SW480 (cell line): ENCODE measurements at places on chromosomes 2 and 18.

GRCh38 chr2:132270255-132270654 lies 108.5 kb upstream of the ANKRD30BL start:
- no peak for DNase-seq

GRCh38 chr2:107582487-107582886 lies 244.2 kb upstream of the RGPD4 start:
- no peak for DNase-seq

GRCh38 chr2:241244368-241244767 lies 55.9 kb downstream of the ANO7 start:
- DNase-seq, result no peak

GRCh38 chr2:32011485-32011960 lies 715 bp upstream of the MEMO1 start:
- DNase-seq, result no peak

- no peak for DNase-seq
These were observed 20.8 kb upstream of the C2orf42 start for GRCh38 chr2:70211595-70211994.

DNA sequence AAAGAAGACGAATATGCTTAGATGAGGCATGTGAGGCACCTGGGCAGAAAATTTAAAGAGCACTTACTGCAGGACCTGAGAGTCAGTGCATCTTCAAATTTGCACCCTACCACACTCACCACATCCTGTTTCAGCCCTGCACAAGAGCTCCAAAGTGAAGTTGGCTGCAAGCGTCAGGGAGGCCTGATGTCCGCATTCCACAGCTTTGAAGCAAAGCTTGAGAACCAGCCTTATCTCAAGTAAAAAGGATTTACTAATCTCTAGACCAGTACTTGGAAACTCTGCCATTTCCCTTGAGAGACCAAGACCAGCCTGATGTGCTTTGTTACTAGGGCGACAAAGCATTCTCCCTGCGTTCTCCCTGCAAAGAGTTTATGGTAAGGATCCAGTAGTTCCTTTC lies 3.4 kb upstream of the ASNSD1 start:
- no peak for DNase-seq

GRCh38 chr2:16191431-16192200 lies 251.3 kb downstream of the MYCN start:
- DNase-seq, result no peak

DNA sequence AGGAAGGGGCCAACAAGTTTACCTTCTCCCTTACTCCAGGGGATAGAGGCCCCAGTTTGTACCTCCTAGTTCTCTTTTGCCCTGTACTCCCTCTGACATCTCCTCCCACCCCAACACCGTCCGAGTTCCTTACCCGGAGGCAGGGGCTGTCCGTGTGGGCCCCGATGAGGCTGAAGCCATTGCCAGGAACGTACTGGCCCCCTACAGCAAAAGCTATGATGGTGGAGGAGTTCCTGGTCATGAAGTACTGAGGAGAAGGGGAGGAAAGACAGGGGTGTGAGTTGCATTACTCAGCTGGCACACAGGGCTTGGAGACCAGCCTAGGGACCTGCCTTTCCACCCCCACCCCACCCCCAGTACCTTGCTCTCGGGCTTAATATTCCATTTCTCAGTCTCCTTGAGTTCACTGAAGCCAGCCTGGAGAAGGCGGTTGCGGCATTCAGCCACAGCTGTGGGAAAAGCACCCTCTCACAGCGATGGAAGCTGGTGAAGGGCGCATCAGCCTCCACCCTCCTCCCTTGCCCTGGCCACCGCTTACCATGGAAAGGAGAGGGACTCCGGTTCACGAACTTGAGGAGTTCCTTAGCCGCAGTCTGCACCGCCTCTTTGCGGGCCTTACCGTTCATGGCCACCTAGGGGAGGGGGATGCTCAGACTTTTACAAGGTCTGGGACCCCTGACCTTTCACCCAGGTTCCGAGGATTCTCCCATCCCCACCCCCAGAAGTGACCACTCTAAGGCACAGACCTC lies 1.0 kb downstream of the DNPEP start:
- DNase-seq, result no peak

- no peak for DNase-seq
These were observed 372.8 kb upstream of the RAB6C start for GRCh38 chr2:129606496-129607270.

- no peak for DNase-seq
These were observed 81.2 kb downstream of the NEDD4L start for GRCh38 chr18:58125183-58125582.

DNA sequence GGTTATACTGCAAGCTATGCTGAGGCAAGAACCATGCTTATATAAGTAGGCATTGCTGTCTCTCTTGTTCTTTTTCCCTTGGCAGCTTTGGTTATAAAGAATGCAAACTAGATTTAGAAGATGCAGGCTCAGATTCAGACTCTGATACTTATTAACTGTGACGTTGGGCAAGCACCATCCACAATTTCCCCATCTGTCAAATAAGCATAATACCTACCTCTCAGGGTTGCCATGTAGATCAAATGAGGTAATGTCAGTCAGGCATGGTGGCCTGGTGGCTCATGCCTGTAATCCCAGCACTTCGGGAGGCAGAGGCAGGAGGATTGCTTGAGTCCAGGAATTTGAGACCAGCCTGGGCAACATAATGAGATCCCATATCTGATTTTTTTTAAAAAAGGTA lies 21.7 kb downstream of the ITGAV start:
- DNase-seq, result no peak

DNA sequence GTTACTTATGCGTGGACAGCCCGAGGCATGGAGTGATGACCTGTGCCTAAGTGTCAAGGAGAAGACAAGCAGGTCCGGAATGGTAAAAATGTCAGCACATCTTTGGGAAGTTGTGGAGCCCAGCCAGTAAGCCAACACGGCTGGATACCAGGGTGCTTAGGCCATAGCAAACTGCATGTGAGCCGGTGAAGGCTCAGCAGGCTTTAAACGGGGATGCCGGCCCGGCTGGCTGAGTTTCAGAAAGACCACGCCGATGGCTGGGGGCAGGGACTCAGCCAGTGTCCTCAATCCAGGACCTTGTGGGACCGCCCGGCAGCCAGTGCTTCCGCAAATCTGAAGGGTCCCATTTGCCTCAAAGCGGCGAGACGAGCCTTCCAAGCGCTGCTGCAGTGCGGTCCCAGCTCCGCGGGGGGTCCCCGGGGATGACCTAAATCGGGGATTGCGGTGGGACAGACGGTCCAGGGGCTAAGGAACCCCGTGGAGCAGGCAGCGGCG lies 946 bp upstream of the AGAP1 start:
- no peak for DNase-seq

GRCh38 chr2:112194482-112194881 lies 56.3 kb downstream of the FBLN7 start:
- DNase-seq, result no peak

GRCh38 chr2:109659396-109660045 lies 45.4 kb downstream of the SOWAHC start:
- DNase-seq, result no peak

DNA sequence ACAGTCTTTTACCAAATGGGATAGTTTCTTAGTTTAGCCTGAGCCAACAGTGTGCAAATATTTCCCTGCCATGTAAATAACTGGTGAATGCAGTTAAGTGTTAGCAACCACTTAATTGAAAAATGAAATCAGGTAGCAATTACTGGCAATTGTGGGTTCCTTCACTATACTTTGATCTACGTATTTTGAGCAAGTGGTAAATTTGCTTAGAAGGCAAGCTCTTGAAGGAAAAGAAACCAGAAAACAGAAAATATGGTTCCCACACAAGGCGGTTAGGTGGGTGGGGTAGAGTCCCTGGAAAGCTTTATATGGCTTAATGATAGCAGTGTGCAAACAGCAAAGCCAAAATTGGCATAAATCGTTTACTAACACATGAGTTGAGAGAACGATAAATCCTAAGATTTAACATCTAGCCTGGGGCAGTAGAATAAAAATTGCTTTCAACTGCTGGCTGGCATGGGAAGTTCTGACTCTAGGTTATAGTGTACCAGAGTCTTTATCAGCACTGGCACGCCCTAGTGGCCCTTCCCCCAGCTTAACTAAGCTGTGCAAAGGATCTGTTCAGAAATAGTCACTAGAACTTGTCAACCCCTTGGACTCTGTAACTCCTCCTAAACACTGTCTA lies 17.0 kb downstream of the SLC9A2 start:
- no peak for DNase-seq

DNA sequence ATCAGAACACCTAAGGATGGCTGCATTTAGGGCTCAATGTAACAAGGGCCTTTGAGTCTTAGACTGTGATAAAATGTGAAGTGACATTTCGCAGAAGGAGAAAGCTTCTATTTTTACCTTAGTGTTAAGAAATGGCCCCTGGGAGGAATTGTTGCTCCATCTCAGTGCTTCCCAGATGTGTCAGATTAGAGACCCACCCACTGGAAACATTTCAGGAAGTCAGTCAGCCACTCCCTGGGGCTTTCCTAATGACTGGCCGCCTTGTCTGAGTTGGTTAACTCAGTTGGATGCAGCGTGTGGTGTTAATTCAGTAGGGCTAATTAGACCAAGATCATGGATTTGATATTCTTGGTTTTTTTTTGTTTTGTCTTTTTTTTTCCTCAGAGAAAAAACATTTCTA lies 355.9 kb downstream of the PIK3C3 start:
- DNase-seq, result peak; percentile 17

DNA sequence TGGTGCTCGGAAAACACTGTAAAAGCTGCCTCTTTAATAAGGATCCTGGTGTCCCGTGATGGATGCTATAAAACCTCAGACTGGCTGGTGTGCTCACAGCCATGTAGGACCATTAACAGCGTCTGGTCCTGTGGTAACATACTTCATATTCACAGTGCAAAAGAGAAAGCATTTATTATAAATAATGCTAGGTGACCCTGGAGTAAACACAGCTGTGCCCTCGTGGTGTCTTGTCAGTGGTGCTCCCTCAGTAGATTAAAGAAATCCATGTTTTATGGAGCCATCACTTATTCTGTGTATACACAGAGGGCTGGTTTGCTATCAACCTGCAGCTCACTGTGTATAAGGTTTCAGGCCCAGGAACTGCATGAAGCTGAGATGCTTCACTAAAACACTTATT lies 106.9 kb downstream of the CDK15 start:
- DNase-seq, result no peak

DNA sequence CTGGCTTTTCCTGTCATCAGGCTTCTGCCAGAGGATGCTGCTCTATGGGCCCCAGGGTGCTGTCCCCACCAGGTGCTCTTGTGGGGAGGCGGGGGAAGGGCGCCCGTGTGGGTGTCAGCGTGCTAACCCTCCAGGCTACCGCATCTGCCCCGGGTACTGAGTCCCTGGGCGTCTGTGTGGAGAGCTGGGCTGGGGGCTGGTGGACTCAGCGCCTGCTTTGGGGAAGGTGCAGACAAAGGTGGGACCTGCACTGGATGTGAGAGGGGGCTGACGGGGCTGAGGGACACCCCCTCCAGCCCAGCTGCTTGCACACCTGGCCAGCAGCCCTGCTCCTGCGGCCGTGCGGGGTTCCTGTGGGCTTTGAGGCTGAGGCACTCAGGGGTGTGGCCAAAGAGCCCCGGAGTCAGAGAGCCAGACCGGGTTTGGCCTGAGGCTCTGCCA lies 120.7 kb upstream of the PXDN start:
- no peak for DNase-seq

GRCh38 chr2:75503048-75503607 lies 57.6 kb downstream of the EVA1A start:
- peak; percentile 26 for DNase-seq

DNA sequence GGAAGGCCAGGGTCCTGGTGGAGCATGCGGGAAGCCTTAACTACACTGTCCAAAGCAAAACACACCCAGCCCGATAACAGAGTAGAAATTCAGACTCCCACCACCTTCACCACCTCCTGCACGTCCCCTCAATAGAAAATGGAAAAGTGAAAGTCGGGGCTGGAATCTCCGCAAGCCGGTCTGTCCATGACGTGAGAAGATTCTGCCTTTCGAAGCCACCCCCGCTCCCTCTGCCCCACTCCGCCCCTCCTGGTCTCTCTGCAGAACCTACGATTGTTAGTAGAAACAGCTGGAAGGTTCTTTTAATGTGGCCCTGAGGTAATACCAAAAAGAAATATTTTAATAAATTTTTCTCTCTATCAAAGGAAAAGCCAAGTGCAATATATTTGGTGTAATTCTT lies 116.4 kb downstream of the GBX2 start:
- DNase-seq, result no peak

GRCh38 chr2:128421861-128422311 lies 103.2 kb upstream of the HS6ST1 start:
- no peak for DNase-seq

DNA sequence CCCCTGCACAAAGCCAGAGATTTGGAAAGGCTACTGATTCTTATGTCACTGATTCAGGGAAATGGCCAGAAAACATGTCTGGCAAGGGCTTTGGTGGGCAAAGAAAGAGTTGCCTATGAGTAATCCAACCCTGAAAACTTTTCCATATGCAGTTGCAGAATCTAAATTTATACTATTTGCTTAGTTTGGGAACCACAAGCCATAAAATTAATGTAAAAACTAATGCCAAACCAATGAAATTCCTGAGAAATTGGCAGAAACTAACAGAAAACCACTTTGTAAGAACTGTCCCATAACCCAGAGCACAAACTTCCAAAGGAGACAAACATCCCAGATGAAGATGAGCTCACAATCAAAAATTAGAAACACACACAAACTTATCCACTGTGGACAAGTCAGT lies 48.8 kb downstream of the TCF4 start:
- DNase-seq, result no peak

GRCh38 chr18:64032312-64032711 lies 62.4 kb downstream of the SERPINB8 start:
- DNase-seq, result no peak

- DNase-seq, result peak; percentile 98
These were observed 14.3 kb downstream of the MALL start for GRCh38 chr2:110101280-110101844.

GRCh38 chr18:6729247-6730091 lies at the start of gene ARHGAP28:
Gene ARHGAP28, plus strand, starts transcription at chr18:6729716. Its CDS starts 106 bp downstream, at chr18:6729822.
- DNase-seq, result peak; percentile 88

- peak; percentile 6 for DNase-seq
These were observed 413.6 kb upstream of the ID2 start for GRCh38 chr2:8268172-8268783.

- DNase-seq, result no peak
These were observed 201.8 kb upstream of the HDAC4 start for GRCh38 chr2:239602290-239603282.

GRCh38 chr2:36277881-36278523 lies 77.6 kb upstream of the CRIM1 start:
- DNase-seq, result no peak

DNA sequence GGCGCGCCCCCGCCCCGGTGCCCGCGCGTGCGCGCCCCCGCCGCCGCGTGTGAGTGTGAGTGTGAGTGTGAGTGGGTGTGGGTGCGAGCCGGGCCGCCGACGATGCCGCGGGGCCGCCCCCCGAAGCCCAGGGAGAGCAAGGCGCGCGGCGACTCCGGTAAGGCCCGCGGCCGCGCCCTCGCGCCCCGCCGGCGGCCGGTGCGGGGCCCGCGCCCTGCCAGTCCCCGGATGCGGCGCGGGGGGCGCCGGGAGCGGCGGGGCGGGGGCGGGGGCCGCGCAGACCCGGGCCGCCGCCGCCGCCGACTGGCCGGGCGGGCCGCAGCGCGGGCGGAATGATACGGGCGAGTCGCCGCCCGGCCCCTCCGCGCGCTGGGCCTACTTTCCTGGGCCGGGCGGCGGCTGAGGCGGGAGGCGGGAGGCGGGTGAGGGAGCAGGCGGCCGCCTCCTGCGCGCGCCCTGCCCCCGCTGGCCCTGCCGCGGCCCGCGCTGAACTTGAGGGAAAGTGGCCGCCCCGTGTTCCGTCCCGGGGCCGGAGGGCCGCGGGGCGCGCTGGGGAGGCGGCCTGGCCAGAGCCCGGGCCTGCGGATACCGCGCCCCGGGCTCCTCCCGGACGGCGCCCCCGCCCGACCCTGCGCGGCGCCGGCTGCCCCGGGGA lies at the start of gene ZNF236:
TSS of gene ZNF236 (plus strand) at position 52 of the 655 bp plus-strand sequence. CDS start at position 103, 51 bp downstream.
- DNase-seq, result peak; percentile 39
